ENCODE measurements at places on chromosomes 6 and 20. TPM values are rescaled to one million over a fixed set of nuclear protein-coding genes. Genes with fewer than 3 reads are reported as not detected.

- no peak for DNase-seq
These were observed 6.1 kb downstream of the RIN2 start for GRCh38 chr20:19764207-19764606.

GRCh38 chr6:138037009-138037504, 70.2 kb downstream of the PERP start:
- no peak for DNase-seq

DNA sequence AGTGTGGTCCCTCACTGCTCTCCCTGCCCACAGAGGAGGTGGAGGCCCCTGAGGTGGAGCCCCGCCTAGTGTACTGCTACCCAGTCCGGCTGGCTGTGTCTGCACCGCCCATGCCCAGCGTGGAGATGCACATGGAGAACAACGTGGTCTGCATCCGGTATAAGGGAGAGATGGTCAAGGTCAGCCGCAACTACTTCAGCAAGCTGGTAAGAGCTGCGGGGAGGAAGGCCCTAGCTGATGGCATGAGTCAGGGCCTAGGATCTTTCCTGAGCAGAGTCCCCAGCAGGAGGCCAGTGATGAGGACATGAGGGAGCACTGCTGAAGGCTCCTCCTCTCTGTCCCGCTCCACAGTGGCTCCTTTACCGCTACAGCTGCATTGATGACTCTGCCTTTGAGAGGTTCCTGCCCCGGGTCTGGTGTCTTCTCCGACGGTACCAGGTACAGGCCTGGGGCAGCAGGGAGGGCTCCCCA, 11.2 kb downstream of the PCIF1 start:
- no peak for DNase-seq

DNA sequence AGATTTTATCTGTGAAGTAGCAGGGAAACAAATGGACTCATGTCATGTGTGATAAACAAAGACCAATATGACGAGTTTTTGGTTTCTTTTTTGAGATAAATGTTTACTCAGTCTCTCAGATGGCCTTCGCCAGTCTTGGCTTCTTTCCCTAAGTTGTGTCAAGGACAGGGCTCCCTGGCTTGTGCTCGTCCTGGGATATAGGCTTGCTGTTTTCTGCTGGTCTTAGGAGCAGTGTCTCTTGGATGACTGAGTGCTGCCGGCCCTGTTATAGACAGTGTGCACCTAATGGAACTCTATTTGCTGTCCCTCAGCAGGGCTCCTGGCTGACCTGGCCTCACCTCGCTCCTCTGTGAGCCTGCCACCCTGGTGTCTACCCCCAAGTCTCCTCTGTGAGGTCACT, 324.1 kb upstream of the SYNCRIP start:
- DNase-seq = no peak

- no peak for DNase-seq
These were observed 19.4 kb upstream of the TFAP2A start for GRCh38 chr6:10434235-10434634.

DNA sequence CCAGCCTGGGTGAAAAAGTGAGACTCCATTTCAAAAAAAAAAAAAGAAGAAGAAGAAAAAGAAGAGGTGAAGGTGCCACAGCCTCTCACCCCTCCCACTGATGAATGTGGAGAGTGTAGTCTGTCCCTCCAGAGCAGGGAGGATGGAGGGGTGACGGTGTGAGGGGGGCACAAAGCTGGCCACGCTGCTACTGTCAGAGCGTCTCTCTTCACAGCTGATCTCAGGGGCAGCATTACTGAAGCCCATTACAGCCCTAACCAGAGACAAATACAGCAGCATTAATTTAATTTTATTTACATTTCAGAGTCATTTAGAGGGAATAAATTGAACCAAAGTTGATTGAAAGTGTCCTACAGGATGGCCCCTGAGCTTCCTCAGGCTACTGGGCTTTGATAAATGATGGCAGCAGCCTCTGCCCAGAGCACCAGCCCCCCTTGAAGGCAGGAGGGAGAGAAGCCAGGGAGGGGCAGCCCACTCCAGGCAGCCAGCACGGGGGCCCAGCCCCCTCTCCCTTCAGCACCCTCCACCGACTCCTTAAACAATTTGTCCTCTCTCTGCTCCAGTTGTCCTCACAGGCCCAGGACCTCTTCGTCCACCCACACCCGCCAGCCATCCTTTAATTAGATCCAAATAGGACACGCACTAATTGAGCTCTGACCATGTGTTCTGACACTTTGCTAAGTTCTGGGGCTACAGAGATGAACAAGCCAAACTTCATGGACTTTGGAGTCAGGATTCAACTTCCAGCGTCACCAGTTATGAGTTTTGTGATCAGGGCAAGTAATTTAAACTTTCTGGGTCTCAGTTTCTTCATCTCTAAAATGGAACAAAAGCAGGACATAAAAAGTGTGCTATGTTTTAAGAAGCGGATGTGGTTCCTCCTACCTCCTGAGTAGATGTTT, 18.6 kb upstream of the ZFAND3 start:
- no peak for DNase-seq

DNA sequence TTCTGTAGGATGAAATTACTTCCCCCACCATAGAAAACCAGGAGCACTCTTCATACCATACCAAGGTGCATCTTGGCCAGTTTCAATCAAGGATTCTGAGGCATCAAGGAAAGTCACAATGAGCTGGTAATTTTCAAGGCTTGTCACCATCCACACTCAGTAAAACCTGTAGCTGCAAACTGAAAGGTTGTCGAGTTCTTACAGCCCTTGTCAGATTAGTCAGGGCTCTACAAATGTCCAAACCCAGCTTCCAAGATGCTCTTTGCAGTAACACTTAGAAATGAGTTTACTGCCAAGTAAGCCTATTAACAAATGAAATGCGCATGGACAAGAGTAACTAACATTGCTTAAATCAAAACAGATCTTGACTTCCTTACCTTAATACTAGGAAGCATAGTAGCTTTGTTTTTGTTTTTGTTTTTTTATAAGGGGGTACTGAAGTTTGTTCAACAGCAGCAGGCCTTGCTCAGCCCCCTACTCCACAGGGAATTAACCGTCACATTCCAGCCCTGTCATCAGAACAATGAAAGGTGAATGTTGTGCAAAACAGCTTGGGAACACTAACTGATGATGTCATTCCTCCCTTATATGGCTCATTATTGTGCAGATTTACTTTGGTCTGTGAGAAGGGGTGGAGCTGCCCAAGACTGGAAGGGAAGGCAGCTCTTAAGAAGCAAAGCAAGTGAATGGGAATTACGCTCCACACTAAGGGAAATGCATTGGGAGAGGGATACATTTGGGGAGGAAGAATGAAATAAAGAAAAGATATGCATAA, 49.9 kb upstream of the TMEM30A start:
- no peak for DNase-seq

DNA sequence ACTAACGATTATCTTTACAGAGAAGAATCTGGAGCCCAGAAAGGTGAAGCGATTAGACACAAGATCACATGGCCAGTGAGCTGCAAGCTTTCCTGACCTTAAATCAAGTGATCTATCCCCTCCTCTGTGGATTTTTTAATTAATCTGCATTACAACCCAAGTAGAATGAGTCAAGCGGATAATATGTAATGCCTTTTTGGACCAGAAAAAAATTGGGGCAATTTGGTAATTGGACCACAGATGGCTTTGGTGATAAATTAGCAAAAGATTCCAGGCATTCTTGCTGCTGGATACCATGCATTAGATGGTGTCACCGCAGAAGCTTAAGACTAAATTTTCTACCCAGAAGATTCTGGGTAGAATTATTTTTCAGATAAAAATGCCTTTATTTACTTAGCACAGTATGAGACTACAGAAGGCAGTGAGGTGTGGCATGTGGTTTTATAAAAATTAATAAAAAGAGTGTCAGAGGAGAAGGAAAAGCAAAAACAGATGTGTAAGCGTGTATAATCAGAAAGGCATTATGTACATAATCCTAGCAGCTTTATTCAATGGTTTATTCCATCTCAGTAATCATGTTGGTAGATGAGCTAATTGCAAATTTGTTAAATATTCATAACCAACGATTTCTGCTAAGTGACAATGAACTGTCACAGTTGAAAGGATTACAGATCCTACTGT, 53.9 kb upstream of the PCSK2 start:
- no peak for DNase-seq

DNA sequence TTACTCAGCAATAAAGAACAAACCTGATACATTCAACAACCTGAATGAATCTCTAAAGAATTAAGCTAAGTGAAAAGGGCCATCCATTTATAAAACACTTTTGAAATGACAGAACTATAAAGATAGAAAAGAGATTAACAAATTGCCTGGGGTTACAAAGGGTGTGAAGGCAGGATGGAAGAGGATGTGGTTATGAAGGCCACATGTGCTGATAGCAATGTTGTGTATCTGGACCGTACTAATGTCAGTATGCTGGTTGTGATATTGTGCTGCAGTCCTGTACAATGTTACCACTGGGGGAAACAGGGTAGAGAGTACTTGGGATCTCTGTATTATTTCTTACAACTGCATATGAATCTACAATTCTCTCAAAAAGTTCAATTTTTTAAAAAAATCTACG, 36.4 kb downstream of the ELOVL5 start:
- no peak for DNase-seq

DNA sequence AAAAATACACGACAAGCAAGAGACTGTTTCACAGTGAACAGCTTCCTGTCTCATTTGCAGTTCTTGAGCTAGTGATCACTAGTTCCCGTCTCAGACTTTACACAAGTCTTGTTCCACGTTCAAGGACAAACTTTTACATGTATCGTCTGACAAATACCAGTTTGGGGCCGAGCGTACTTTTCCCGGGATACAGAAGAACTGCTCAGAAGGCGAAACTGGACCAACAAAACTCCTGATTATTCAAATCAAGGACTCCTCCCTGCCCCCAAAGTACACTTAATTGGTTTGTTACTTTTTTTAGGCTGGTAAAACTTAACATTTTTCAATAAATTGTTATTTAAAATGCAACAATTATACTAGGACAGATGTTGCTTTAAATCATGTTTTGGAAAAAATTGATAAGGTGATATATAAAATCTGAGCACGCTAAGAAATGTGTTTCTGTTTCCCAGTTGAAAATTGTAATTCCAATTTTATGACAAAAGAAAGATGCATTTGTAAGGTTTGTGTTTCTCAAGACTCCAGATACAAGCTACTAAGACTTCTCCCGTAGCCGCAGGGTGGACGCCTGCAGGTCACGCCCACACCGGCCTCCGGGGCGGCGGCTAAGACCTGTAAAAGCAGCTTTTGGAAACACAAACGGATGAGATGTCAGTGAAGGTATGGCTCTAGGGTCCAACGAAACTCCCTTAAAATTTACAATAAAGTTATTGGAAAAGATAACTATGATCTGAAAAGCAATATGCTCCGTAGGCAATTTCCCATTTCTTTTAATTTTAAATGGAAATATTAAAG, 16.8 kb upstream of the TCFL5 start:
- no peak for DNase-seq

DNA sequence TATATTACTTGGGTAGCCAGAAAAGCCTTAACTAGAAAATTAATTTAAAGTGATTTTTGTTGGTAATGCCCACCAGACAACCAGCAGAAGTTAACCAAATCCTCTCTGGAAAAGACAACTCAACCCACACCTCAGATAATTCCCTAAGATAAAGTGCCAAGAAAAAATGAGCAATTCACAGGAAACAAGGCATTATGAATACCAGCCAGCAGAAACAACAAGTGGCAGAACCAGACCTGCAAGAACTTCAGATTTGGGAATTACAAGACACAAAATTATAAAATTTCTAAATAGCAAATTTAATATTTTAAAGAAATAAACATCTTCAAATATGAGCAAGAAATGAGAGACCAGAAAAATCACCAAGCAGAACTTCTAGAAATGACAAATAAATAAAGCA, 80.0 kb upstream of the MRPS10 start:
- no peak for DNase-seq

DNA sequence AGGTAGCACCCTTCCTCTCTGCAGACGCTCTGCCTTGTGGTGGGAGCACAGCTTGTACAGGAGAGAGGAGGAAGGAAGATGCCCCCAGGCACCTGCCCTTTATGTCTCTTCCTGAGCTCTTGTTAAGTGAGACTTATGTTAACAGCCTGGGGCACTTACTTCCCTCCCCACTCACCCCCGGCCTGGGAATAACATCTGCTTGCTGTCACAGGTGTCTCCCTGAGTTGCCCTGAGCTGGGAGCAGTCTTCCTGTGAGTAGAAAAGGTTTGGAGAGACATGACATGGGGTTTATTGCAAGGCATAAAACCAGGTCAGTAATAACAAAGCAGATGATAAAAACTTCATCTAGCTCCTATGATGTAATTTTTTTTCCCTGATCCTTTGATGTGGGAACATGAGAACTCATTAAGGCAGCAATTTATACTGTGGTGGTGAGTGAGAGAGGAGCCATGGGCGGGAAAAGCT, 1.9 kb downstream of the SSTR4 start:
- DNase-seq = no peak

GRCh38 chr6:163344411-163344810, 70.1 kb upstream of the QKI start:
- DNase-seq = no peak

DNA sequence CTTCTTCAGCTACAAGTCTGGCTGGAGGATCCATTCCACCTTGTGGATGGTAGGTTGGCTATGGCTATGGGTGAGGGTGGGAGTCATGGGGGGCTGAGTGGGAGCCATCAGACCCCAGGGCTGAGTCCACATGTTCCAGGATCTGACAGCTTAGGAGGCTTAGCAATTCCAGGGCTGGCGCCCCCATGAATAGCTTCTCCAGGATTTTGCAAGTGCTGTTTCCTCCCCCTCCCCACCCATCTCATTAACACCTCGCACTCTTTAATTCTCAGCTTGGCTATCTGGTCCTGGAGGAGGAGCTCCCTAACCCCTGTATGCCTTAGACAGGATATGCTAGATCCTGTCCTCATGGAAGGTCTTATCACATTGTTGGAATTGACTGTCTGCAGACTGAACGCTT, 39.0 kb upstream of the ANGPT4 start:
- DNase-seq = no peak

- no peak for DNase-seq
These were observed 98.4 kb downstream of the IPCEF1 start for GRCh38 chr6:154258064-154258757.

- no peak for DNase-seq
These were observed 39.8 kb upstream of the PTPN1 start for GRCh38 chr20:50470264-50470858.

Gene DNAH8
- total RNA-seq = 0.13 TPM

Gene RTN4IP1
- total RNA-seq = 5.5 TPM

Gene NINL
- total RNA-seq = 11.3 TPM

Gene DIDO1
- 75.8 TPM for total RNA-seq

Gene ARMH2
- not detected for total RNA-seq

Gene SEC23B
- total RNA-seq = 63.2 TPM

Gene SEMG1
- total RNA-seq = not detected

Gene GTF2H4
- 30.4 TPM for total RNA-seq

Gene CDH4
- 0.26 TPM for total RNA-seq

Gene FAM83C
- total RNA-seq = 4.0 TPM

Gene PRICKLE4
- total RNA-seq = 14.2 TPM

Gene LSM14B
- total RNA-seq = 39.0 TPM

Gene ADTRP
- total RNA-seq = 42.4 TPM

Data from ureter (tissue), 1 donor.